Activated T-cell treated with anti-CD3 and anti-CD28 coated beads, Interleukin-2, amount 50 U/mL, for 72 hours (primary cell): ENCODE measurements at places on chromosomes 3 and 15. TPM values are rescaled to one million over a fixed set of nuclear protein-coding genes. Genes with fewer than 3 reads are reported as not detected.
A peak's percentile ranks its signal among the peaks of the same experiment; 100 is the strongest.

TMEM266 gene
- not detected for total RNA-seq

CD47 gene
- 153 TPM for total RNA-seq

RARRES1 gene
- not detected for total RNA-seq

THSD4 gene
- not detected for total RNA-seq

PRR20G gene
- not detected for total RNA-seq

PML gene
- total RNA-seq, result 71.6 TPM

DCLK3 gene
- total RNA-seq, result 0.05 TPM

- no peak for DNase-seq
Measured at GRCh38 chr15:25787381-25787780, 75.7 kb downstream of the ATP10A start.

DNA sequence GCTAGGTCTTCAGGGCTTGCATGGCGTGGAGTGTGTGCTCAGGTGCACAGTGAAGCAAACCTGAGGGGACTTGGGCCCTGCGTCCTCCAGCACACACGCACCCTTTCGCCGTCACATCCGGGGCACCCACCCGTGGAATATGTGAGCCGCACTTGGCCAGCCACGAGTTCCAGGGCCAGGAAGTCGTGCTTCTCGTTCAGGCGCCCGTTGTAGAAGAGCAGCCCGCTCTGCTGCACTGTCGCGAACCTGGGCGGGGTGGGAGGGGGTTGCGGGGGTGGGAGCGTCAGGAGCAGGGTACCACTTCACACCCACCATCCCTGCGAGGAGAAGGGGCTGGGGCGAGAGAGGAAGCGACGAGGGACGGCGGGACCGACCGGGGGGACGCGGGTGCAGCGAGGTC is 7.1 kb downstream of the CELSR3 start:
- peak; percentile 68 for DNase-seq

DNA sequence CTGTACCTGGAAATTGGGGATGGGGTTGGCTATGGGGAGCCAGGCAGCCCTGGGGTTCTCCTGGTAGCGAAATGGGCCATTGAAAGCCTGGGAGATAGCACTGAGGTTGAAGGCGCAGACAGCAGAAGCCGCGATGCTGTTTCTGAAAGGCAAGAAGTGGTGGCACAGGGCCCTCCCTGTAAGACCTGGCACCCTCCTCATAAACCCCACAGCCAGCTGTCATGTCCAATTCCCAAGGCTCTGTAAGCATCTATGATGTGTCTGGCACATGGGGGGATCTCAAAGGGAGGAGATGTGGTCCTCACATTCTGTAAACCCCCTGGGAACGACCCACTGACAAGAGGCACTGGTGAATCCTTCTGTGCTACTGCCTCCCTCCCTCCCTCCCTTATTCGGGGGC is 104.0 kb downstream of the SEMA5B start:
- DNase-seq, result no peak

- no peak for DNase-seq
Measured at GRCh38 chr15:47688573-47689086, 28.7 kb upstream of the SEMA6D start.

DNA sequence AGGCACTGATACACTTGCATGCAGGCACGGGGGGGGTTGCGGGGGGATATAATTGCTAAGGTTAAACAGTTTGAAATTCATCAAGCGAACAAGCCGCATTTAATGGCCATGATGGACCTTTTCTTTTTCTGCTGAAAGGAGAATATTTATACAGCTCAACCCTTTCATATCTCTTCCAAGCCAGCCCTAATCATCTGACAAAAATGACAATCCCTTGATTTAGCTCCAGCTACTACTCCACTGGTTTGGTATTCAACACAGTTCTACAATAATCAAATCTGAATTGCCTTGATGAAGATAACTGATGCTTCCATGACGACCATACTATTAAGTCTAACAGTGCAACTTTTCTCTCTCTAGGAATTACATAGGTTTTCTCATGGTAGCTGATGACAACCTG is 374.9 kb downstream of the PLCL2 start:
- DNase-seq, result no peak

DNA sequence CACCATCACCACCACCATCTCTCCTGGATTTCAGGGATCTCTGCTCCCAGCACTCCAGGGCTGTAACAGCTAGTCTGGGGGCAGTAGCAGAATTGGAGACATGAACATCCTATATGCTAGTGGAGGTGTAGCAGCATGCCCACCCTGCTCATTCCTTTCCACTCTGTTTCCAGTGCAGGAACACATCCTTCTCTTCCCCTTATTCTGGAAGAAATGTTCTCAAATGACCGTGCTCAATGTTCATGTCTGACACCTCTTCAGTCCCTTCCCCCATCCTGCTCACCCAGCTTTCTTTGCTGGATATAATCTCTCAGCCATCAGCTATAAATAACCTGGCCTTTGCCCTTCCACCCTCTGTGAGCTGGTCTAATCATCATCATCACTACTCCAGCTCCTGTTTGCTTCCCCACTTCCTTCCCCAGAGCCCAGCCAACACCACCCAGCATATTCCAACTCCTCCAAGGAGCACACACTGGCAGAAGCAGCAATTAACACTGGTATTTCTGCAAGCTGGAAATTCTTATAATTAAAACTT is 31.1 kb downstream of the DCLK3 start:
- no peak for DNase-seq

- DNase-seq, result peak; percentile 7
Measured at GRCh38 chr3:182979674-182980191, 605 bp downstream of the DCUN1D1 start.

- no peak for DNase-seq
Measured at GRCh38 chr3:28290863-28291300, 49.5 kb downstream of the CMC1 start.

DNA sequence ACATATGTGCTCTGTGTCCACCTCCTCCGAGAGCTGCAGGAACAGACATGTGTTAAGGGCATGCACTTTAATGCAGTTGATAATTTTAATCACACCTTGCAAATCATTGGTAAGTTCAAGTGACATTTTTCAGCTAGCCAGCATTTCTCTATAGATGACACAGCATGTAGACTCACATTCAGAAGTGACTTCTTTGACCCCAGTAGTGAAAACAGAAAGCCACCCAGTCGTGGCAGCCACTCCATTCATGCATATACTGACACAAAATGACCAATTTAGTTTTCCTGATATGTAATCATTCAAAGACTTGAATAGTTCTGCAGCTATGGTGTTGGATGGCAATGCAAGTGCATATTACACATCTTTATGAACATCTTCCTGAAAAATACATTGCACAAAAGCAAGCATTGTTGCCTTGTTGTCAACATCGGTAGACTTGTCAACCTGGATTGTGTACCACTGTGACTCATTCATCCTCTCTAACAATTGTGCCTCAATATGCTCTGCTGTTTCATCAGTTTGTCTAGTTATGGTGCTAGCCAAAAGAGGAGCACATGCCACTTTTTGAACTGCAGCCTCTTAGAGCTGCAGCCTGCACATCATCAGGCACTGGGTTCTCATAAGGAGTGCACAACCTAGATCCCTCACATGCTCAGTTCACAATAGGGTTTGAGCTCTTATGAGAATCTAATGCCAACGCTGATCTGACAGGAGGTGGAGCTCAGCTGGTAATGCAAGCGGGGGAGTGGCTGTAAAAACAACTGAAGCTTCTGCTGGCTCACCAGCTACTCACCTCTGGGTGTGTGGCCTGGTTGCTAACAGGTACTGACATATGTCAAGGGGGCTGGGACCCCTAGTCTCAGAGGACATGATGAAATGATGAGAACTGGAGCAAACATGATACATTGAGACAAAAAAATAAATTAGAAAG is 622.0 kb downstream of the PYDC2 start:
- no peak for DNase-seq

DNA sequence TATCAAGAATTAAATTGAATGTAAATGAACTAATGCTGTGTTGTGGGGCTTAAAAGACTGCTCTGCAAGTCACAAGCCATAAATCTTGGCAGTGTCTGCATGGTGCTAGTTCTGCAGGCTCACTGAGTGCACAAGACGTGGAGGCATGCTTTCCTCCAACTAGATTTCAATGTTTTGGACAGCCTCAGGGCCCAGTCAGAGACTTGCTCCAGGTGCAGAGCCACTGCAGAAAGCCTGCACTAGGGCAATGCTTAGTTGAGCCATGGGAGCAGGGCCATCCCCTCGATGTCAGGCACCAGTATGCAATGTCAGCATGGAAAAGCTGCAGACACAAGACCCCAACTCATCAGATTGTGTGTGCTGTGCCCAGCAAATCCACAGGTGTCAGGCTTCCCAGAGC is 234.5 kb upstream of the CDIN1 start:
- no peak for DNase-seq

GRCh38 chr3:24519368-24520100 is 24.9 kb upstream of the THRB start:
- DNase-seq, result no peak

GRCh38 chr3:70137366-70137765 is 137.8 kb downstream of the SAMMSON start:
- DNase-seq, result no peak

DNA sequence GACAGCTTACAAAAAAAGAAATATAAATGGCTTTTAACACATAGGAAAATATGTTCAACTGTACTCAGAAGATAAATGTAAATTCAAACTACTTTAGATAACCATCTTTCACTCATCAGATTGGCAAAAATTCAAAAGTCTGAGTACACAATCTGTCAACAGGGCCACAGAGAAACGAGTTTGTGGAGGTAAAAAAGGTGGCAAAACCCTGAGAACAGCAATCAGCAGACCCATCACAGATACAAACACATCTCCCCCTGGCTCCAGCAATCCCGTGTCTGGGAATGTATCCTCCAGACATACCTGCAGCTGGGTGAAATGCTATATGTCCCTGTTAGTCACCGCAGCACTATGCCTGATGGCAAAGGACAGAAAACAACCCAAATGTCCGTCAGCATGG is 149.5 kb downstream of the OSBPL10 start:
- DNase-seq, result no peak

DNA sequence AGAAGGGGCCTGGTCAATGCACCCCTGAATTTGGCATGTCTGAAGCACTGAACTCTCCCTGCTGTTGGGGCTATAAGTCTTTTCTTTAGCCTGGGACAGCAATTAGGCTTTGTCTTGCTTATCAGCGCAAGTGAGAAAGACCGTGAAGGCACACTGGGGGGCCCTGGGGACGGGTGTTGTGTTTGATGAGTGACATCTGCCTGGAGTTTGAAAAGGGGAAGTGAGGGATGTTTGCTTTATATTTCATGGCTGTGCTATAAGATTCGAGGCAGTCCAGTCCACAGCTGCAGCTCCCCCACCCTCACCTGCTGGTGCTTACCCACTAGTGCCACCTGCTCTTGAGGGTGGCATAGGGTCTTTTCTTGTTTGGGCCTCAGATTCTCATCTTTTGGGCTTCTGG is 44.8 kb downstream of the CEMIP start:
- no peak for DNase-seq
